Fibroblast of skin of left quadriceps (primary cell): ENCODE measurements at places on chromosomes 13 and 19.

DNA sequence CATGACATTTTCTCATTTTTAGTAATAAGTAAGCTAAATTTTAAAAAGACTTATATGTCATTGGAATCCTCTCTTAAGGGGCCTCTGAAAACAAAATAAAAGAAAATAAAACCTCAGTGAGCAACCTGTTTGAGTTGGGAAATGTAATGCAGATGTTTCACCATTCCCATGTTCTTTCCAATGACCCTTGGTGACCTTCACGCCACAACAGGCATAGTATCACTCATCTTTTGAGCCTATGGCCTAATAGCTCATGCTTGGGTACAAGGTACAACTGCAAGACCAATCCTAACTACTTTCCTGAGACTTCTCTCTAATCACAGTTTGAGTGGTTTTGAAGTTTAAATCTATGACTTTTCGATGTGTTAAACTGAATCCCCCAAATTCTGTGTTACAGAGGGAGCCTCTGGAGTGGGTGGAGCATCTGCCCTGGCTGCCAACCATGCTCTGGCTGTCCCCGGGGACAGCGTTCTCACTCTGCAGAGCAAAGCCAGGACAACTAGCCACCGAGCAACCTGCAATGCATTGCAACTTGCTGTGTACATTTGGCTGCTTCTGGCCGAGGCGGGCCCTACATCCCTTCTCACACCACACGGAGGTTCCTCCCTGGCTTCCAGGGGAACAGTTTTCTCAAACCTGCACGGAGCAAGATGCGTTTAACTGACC, 307.9 kb upstream of the MAB21L1 start:
- no peak for DNase-seq

DNA sequence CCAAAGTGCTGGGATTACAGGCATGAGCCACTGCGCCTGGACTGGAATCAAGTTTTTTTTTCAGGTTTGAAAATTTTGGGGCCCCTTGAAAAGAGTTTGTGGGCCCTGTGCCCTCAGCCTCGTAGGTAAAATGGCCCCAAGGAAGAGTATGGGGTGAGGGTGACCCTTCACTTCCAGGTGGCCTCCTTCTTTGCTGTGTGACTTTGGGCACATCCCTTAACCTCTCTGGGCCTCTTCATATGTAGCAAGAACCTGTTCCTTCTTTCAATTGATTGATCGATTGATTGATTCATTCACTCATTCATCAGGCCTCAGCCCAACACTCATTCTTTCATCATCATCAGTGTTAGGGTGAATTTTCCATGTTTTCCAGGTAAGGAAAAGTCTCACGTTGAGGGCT, 3.4 kb upstream of the TMEM221 start:
- no peak for DNase-seq

- no peak for DNase-seq
These were observed 7.3 kb downstream of the IRS2 start for GRCh38 chr13:109779074-109779473.

- DNase-seq, result no peak
These were observed 131.0 kb downstream of the KLF5 start for GRCh38 chr13:73189776-73190175.

DNA sequence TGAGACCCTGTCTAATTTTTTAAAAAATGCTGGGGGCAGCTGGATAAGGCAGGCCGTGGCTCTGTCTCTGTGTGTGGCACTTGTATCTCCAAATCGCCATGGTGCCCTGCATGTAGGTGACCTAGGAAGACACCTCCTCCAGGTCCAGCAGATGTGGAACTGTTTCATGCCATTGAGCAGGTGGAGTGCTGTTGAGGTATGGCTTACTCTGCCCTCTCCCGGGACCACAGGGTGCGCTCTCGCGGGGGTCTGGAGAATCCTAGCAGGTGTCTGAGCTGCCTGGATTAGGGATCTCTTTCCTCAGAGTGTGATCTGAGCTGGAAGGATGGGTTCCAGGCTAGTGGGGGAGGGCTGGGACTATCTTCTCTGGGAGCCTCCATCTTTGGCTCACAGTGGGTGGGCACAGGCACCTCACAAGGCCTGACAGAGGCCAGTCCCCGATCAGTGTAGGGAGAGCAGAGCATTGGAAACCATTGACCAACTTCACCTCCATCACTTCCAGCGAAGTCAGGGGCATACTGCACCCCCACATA, 67.7 kb upstream of the TM9SF2 start:
- DNase-seq, result no peak

DNA sequence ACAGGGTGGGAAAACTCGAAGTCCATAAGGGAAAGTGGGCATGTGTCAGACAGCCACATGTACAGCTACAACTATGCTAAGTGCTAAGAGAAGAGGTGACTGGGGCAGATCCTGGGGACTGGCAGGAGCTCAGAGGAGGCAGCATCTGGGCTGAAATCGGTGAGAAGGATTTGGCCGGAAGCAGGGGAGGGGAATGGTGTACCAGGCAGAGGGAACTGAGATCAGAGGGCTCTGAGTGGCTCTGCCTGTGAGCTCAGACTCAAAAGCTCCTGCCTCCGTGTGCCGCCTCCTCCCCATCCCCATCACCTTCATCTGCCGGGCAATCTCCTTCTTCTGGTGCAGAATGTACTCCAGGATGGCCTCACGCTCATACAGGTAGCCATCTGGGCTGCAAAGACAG, 21.8 kb downstream of the NOSIP start:
- no peak for DNase-seq

GRCh38 chr13:102726430-102726829, 31.6 kb upstream of the METTL21C start:
- no peak for DNase-seq
